ENCODE measurements at places on chromosomes 11 and 22.

DNA sequence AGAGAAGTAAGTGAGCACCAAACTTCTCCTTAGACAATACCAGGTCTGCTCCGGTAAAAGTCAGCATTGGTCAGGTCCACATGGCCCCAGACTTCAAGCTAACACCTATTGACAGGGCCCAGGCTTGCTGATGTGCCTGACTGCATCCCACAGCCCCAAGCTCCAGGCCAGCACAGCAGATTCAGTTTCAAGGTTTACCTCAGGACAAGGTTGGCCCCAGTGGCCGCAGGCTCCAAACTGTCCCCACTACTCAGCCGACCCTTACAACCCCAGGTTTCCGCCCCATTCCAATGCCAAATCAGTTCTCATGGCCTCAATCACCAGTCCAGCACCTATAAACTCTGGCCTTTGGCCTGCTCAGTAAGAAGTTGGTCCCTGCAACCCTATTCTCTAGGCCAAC, 39.4 kb downstream of the OR4C6 start:
- H3K27ac ChIP-seq, result no peak overlapping the region
- DNase-seq, result no peak
- H3K27me3 ChIP-seq, result no peaks in the 10 kb centered on the region
- no peaks in the 10 kb centered on the region for H3K36me3 ChIP-seq
- no peaks in the 10 kb centered on the region for H3K4me1 ChIP-seq
- no peak overlapping the region for H3K4me3 ChIP-seq

GRCh38 chr11:1209371-1210057, 13.4 kb upstream of the MUC5B start:
- no peak overlapping the region for H3K27ac ChIP-seq
- no peaks in the 10 kb centered on the region for H3K36me3 ChIP-seq
- no peak for DNase-seq

DNA sequence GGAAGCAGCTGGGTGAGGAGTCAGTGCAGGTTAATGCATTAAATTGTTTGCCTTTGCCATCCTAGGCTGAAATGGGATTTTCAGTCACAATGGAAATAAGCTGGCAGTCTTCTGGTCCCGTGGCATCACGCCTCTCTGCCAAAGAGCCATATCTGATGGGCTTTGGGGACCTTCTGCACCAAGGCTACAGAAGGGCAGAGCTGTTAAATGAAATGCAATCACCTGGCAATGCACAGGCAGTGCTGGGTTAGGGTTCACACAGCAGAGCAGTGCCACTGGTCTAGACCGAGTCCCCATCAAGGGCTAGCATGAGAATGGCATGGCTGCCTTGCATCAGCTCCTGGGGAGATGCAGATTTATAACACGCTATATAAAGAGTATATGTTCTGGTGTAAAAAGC, 749.2 kb downstream of the NTM start:
- no peaks in the 10 kb centered on the region for H3K27me3 ChIP-seq
- H3K36me3 ChIP-seq, result no peaks in the 10 kb centered on the region
- no peak overlapping the region for H3K4me3 ChIP-seq
- H3K4me1 ChIP-seq, result no peaks in the 10 kb centered on the region

DNA sequence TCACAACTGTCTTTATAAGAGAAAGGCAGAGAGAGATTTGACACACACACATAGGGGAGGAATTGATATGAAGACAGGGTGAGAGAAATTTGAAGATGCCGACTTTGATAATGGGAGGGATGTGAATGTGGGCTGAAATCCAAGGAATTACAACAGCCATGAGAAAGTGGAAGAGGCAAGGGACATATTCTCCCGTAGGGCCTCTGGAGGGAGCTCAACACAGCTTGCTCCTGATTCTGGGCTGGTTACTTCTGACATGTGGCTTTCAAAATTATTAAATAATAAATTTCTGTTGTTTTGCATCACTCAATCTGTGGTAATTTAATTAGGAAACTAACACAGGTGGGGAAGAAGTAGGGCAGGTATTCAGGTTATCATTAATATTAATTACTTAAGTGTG, 282.9 kb downstream of the LUZP2 start:
- H3K4me3 ChIP-seq, result no peak overlapping the region
- H3K36me3 ChIP-seq, result no peaks in the 10 kb centered on the region
- DNase-seq, result no peak
- no peaks in the 10 kb centered on the region for H3K27me3 ChIP-seq

DNA sequence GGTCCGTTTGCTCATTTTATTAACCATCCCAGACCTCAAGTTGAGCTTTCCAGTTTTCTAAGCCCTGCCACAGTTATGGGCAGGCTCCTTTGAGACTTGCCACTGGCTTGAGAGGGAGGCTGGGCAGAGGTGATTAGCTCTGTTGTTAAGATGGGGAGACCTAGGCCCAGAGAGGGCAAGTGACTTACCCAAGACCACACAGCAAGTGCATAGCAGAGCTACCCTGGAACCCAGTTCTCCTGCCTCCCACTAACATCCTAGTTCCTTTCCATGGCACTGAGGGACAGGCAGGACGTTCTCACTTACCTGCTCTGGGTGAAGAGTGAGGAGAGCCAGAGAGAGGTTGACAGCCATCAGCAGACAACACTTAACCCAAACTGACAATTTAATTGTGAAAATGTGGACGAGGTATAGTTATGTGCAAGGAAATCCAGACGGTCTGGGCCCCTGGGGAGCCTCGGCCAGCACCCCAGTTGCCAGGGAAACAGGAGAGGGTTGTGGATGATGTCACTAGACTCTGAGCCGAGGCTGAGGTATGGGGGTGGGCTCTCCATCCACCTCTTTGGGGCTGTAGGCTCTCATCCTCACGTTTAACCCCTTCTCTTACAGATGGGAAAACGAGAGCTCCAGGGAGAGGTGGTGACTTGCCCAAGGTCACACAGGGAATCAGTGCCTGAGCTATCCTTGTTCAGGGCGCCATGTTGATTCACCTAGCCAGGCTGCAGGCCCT, 12.3 kb upstream of the WNT11 start:
- no peak for DNase-seq
- peaks cover 10% of the 10 kb centered on the region for H3K27me3 ChIP-seq

GRCh38 chr22:35523167-35523947, 17.3 kb upstream of the RASD2 start:
- H3K27ac ChIP-seq, result no peak overlapping the region
- H3K27me3 ChIP-seq, result peaks cover 6% of the 10 kb centered on the region
- DNase-seq, result no peak
- H3K4me1 ChIP-seq, result no peaks in the 10 kb centered on the region
- H3K4me3 ChIP-seq, result no peak overlapping the region

- H3K4me1 ChIP-seq, result no peaks in the 10 kb centered on the region
- no peaks in the 10 kb centered on the region for H3K36me3 ChIP-seq
- H3K27me3 ChIP-seq, result peaks cover 9% of the 10 kb centered on the region
- DNase-seq, result no peak
Measured at GRCh38 chr11:6006395-6006794, 351 bp downstream of the OR56A4 start.

DNA sequence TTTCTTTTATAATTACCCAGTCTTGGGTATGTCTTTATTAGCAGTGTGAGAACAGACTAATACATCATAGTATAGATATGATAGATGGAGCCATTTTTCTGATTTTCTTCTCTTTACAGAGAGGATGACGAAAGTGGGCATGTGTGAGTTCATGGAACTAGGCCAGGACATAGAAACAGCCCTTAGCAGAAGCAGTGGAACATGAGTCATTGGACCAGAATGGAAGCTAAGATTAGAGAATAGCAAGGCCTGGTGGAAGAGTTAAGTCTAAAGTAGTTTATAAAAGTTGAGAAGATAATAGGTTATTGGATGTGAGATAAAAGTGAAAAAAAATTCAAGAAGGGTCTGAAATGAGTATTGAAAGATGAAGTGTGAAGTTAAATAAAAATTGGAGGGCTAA, 97.0 kb upstream of the MPPED2 start:
- H3K4me3 ChIP-seq, result no peak overlapping the region
- H3K36me3 ChIP-seq, result no peaks in the 10 kb centered on the region
- no peak overlapping the region for H3K27ac ChIP-seq

GRCh38 chr11:85137597-85137996, 489.5 kb downstream of the DLG2 start:
- no peaks in the 10 kb centered on the region for H3K27me3 ChIP-seq
- H3K27ac ChIP-seq, result no peak overlapping the region
- no peak for DNase-seq
- H3K4me3 ChIP-seq, result no peak overlapping the region
- H3K36me3 ChIP-seq, result no peaks in the 10 kb centered on the region
- no peaks in the 10 kb centered on the region for H3K4me1 ChIP-seq

DNA sequence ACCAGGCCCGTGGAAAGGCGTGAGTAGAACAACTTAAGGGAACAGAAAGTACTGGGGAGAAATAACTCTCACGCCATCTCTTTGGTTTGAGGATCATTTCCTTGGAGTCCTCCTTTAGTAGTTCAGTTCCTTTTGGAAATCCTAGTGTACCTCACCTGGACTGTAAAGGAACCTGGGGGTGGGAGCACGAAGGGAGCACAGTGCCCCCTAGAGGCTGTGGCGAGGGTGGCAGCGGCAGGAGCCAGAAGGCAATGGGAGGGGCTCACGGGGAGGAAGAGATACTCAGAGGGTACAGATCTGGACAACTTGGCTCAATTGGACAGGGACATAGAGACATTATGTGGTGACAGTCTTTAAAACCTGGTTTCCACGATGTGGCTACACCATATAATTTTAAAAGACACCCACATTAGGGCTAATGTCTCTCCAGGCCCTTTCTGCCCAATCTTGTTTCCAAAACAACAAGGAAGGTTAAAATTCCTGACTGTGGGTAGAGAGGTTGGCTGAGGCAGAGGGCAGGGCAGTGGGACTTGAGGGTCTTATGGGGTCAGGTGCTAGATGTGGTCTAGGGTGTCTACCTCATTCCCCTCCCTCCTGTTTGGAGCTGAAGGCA, 87.0 kb downstream of the CSNK2A3 start:
- no peak overlapping the region for H3K27ac ChIP-seq
- DNase-seq, result peak; percentile 45
- peaks cover 2% of the 10 kb centered on the region for H3K27me3 ChIP-seq
- no peaks in the 10 kb centered on the region for H3K4me1 ChIP-seq
- no peak overlapping the region for H3K4me3 ChIP-seq

Data from activated T-helper 1 cell treated with anti-CD3 and anti-CD28 coated beads, Interleukin-12 subunit alpha, Interleukin-12 subunit beta, Interleukin-2, Interleukin-4 antibody, amounts not matched to agents 30 ng/mL and 10 ng/mL and 1 ng/mL, durations not matched to agents 14 hours and 24 hours and 36 hours (primary cell).